ENCODE measurements at places on chromosomes 16 and 17.
A peak's percentile ranks its signal among the peaks of the same experiment; 100 is the strongest.

GRCh38 chr16:81624760-81625543 lies 154.1 kb upstream of the PLCG2 start:
- no peak for DNase-seq

DNA sequence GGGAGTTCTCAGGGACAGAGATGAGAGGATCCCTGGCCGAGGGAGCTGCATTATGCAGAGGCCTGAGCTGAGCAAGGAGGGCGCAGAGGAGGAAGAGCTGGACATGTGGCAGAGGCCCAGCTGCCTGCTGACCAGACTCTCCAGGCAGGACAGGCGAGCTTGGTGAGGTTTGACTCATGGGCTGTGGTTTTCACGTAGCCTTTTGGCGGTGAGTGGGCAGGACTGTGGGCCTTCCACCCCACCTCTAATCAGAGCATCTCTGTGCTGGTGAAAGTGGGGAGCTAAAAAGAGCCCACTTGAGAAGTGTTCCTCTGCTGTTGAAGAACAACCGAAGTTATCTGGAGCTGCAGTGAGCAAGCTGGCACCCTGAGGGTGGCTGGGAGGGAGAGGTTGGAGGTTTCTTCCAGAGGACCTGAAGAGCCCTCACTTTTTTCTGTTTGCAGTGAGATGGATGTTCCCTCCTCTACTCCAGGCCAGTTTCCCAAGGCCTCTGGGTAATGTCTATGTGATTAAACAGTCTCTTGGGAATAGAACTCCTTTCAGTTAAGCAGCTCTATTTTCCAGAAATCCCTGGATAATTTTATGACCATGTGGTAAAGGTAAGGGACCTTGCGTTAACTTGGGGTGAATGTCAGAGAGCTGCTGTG lies 11.9 kb downstream of the EPN2 start:
- no peak for DNase-seq

- no peak for DNase-seq
Observed at GRCh38 chr17:43392397-43392796, 6.4 kb upstream of the ARL4D start.

GRCh38 chr17:40319651-40320540 lies 10.9 kb downstream of the RARA start:
- DNase-seq = no peak

DNA sequence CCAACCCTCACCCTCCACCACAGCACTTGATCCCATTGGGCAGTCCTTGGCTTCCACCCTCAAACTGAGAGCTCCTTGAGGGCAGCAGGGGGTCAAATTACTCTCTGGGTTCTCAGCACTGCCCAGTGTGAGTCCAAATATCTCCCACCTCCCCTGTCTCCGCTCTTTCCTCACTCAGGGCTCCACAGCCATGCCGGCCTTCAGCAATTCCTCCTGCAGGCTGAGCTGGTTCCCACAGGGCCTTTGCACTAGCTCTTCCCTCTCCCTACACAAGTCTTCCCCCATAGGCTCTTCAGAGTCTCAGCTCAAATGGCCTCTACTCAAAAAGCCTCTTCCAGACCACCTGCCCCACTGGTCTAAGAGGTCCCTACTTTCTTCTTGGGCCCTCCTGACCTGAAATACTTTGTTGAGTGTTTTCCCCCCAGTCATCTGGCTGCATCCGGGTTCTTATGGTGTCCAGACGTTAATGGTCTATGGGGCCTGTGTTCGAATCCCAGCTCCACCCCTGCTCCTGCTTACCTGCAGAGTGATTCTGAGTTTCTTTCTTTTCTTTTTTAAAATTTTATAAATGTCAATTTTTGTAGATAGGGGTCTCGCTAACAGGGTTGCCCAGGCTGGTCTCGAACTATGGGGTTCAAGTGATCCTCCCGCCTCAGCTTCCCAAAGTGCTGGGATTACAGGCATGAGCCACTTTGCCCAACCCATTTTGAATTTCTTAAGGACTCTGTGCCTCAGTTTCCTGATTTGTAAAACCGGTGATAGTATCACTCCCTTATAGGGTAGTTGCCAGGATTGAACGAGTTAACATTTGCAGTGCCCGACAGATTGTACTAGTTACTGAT lies 973 bp upstream of the IL4R start:
- DNase-seq = no peak

DNA sequence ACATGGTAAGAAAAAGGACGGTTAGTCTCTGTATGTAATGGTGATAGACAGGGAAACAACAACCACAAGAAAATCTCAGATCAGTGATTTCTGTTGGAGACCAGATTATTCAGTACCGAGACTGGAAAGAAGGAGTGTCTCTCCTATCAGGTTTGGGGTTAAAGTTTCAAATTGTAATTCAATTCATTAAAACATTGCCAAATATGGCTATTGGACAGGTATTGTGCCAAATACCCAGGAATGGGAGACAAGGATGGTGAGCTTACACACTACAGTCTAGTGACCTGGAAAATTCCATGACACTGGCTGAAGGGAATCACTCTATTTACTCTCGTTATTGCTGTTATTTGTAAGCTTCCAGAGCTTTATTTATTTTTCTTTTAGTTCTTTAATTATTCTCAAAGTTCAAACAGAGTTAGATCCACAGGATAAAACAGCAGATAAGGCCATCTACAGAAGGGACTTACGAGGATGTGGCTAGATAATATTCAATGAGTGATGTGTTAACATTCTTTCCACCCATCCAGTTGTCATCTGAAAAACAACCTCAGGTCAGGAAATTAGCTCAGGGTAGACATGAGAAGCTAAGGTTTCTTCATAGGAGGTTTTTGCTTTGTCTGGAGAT lies 25.1 kb upstream of the MMD start:
- no peak for DNase-seq

DNA sequence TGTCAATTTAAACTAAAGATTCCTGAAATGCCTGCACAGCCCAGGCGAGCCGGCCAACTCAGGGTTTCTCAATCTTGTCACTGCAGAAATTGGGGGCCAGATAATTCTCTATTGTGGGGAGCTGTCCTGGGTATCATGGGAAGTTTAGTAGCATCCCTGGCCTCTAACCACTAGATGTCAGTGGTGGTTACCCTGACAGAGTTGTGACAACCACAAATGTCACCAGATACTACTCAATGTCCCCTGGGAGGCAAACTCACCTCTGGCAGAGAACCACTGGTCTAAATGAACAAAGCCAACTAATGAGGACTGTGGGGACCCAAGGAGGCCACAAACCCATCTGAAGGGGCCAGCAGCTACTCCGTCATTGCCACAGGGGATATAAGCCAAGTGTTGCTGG lies 90.9 kb downstream of the MYH11 start:
- DNase-seq = no peak

DNA sequence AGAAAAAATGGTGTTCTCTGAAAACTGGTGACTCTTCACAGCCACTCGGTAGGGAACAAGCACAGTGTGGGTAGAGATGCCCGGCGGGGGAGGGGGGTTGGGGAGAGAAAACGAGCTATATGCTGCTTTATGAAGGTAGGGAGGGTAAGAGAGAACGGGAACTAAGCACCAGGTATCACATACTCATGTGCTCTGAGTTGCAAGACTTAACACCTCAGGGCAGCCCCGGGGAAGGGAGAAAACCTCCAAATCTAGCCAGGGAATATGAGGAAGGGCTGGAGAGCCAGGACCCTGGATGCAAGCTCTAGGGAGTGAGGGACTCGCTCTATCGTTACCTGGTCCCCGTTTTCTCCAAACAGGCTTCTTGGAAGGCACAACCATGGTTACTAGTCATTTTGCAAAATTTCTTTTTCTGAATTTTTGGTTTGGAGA lies 35.3 kb downstream of the HIC1 start:
- no peak for DNase-seq

- no peak for DNase-seq
Observed at GRCh38 chr17:51189628-51190027, 23.4 kb downstream of the NME2 start.

DNA sequence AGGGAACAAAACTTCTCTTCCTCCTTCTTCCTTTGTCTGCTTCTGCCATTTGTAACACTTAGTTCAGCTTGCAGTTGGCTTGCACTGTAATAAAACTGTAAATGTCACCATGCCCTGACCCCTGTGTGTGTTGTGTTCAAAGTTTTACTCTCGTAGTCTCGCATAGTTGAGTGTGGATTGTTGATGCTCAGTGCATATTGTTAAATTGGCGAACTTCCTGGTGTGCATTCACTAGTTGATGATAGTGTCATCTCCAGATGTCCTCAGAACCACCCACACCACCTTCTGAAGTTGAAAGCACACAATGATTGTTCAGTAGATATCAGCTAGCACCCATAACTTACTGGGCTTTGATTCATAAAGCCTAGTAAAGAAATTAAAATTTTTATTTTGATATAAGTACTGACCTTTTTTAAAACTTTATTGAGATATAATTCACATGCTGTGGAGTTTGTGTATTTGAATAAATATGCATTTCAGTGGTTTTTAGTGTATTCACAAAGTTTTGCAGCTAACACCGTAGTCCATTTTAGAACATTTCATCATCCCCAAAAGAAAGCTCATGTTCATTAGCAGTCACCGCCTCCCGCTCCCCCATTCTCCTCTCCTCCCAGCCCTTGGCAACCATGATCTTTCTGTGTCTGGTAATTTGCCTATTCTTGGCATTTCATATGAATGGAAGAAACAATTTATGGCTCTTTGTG lies 25.0 kb downstream of the USP10 start:
- peak; percentile 10 for DNase-seq

- no peak for DNase-seq
Observed at GRCh38 chr16:48340054-48340453, 45.2 kb downstream of the SIAH1 start.

DNA sequence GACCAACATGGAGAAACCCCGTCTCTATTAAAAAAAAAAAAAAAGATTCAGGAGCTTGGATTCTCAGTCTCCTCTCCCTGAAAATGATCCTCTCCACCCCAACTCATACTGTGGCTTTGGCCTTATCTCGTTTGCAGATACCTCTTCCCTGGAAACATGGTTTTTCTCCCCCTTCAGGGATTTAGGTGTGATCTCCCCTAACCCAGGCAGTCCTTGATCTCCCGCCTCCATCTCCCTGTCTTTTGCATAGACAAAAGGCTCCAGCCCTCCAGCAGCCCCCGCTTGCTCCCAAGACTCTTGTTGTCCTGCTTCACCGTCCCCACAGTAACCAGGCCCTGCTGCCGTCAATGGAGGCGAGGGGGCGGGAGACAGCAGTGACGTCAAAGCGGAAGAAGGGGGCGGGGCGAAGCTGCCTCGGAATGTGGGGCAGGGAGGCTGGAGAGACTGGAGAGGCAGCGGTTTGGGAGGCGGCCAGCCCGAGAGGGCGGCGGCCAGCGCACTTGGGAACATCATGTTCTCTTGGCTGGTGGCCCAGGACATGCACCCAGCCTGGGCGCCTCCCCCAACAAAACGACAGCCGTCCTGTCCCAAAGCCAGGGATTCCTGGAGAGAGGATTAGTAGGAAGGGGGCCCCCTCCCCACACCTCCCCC lies 1.9 kb upstream of the PER1 start:
- DNase-seq = peak; percentile 97

DNA sequence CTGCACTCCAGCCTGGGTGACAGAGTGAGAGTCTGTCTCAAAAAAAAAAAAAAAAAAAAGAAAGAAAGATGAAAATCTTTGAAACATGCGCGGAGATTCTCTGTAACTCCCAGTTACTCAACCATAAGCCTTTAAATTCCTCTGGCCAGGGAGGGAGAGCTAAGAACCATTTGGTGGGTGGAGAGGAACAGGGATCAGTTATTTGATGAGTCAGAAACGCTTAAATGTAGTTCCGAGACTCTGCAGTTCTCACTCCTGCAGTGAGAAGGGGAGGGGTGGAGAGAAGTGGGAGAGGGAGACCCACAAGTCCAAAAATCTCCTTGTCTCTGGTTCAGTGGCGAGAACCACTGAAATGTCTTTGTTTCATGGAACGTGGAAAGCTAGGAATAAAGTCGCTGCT lies 266.7 kb downstream of the SOX9 start:
- no peak for DNase-seq

GRCh38 chr17:12098568-12098967 lies 77.9 kb downstream of the MAP2K4 start:
- no peak for DNase-seq

GRCh38 chr16:10942352-10943063 lies at the start of gene DEXI:
Gene DEXI (minus strand): TSS chr16:10942468. CDS start chr16:10942005, 463 bp downstream.
- peak; percentile 94 for DNase-seq

- DNase-seq = no peak
Observed at GRCh38 chr17:42526031-42526444, 10.0 kb upstream of the NAGLU start.

DNA sequence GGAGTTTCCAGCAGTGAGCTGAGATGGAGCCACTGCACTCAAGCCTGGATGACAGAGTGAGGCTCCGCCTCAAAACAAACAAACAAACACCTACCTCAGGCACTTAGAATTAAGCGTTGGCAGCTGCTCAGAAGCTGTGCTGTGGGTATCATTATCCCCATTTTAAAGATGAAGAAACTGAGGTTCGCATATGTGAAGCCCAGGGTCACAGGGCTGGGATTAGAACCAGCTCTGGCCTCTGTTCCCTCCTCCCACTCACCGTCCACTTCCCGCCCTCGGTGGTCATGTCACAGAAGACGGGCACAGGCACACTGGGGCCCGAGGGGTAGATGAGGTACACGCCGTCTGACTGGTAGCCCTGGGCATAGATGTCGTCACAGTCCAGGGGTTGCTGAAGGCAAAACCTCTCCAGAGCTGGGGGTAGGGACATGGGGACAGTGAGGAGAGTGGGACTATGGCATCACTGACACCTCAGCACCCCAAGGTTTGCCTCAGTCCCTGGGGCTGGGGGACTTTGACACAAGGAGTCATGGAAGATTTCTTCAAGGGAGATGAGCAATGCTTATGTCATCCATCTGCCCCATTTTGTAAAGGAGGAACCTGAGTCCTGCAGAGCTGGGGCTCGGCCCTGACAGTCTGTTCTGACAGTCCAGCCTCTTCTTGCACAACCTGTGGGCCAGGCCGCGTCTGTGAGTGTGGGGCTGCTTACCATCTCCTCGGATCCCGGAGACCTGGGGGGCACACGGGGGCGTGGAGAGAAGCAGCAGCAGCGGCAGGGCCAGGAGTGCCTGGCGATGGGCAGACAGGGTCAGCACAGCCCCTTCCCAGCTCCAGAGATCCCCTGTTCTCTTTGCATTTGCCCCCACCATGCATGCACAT lies 700 bp downstream of the MFAP4 start:
- DNase-seq = peak; percentile 32

DNA sequence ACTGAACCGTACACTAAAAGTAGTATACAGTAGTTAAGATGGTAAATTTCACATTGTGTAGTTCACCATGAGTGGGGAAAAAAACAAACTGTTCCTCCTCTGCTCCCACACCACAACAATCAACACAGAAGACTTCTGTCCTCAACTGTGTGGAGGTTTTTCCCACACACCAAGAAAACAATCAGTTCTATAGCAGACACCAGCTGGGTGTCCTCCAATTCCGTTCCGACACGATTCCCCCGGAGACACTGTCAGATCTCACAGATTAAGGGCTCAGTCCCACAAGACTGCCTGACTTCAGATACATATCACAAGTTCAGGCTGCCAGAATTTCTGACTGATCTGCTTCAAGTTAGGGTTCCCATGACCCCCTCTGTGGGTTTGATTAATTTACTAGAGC lies 31.8 kb downstream of the BBS2 start:
- DNase-seq = no peak

GRCh38 chr17:2898255-2898926 lies 102.2 kb downstream of the RAP1GAP2 start:
- DNase-seq = no peak

- no peak for DNase-seq
Observed at GRCh38 chr17:1870592-1870991, 40.8 kb downstream of the RPA1 start.

- no peak for DNase-seq
Observed at GRCh38 chr17:78734793-78735641, 47.1 kb downstream of the CYTH1 start.

GRCh38 chr17:79188048-79188447 lies 113.4 kb downstream of the ENGASE start:
- peak; percentile 32 for DNase-seq

GRCh38 chr17:75812096-75813013 lies 27.7 kb downstream of the UNK start:
- DNase-seq = no peak

GRCh38 chr17:45351831-45352230 lies 35.0 kb upstream of the MAP3K14 start:
- no peak for DNase-seq

All from NCI-H446 (cell line).